ENCODE measurements at places on chromosomes 3 and 15. TPM values are rescaled to one million over a fixed set of nuclear protein-coding genes. Genes with fewer than 3 reads are reported as not detected.

Gene SH3GL3
- total RNA-seq = not detected

Gene CELSR3
- 9.6 TPM for total RNA-seq

DNA sequence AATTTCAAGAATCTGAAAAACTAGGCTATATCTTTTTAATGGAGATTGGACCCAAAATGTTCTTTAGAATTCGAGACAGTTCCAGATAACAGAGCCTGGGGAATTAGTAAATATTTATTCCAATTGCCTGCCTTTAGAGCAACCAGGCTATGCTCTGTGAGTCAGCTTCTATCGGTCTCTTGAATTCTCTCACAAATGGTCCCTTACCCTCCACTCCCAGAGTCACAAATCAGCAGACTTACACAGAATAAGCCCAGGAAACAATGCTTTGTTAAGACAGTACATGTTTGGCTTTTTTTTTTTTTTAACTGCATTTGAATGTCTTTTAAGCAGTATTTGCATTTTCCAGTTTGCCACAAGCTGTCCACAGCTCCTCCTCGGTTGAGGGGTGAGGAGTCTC is 460.7 kb upstream of the CBLB start:
- H3K4me1 ChIP-seq = peaks cover 20% of the 10 kb centered on the region
- DNase-seq = no peak
- H3K27ac ChIP-seq = no peak overlapping the region
- H3K36me3 ChIP-seq = no peaks in the 10 kb centered on the region
- no peak overlapping the region for H3K4me3 ChIP-seq

GRCh38 chr3:99325402-99325801 is 313.0 kb upstream of the COL8A1 start:
- peaks cover 51% of the 10 kb centered on the region for H3K4me1 ChIP-seq
- no peak for DNase-seq
- H3K4me3 ChIP-seq = no peak overlapping the region
- H3K27me3 ChIP-seq = no peaks in the 10 kb centered on the region

GRCh38 chr3:82496890-82497560 is 735.6 kb upstream of the GBE1 start:
- no peak overlapping the region for H3K4me3 ChIP-seq
- no peaks in the 10 kb centered on the region for H3K4me1 ChIP-seq
- peaks cover 5% of the 10 kb centered on the region for H3K27me3 ChIP-seq

DNA sequence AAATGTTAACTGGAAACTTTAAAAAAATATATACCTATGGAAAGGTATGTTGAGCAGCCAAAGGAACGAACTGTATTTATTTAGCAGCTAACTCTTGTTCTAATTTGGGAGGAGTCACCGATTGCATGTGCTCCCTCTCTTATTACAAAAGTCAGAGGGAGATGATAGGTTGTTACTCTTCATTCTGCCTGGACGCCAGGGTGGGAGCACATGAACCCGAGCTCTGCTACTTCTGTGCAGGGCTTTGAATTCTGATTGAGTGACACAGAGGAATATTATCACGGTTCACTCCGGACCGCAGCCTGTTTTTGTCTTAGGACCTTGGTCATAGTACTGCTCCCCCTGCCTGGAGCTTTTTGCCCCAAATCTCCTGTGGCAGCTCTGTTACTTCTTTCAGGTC is 36.9 kb upstream of the LRIG1 start:
- peaks cover 5% of the 10 kb centered on the region for H3K4me1 ChIP-seq
- H3K36me3 ChIP-seq = no peaks in the 10 kb centered on the region

DNA sequence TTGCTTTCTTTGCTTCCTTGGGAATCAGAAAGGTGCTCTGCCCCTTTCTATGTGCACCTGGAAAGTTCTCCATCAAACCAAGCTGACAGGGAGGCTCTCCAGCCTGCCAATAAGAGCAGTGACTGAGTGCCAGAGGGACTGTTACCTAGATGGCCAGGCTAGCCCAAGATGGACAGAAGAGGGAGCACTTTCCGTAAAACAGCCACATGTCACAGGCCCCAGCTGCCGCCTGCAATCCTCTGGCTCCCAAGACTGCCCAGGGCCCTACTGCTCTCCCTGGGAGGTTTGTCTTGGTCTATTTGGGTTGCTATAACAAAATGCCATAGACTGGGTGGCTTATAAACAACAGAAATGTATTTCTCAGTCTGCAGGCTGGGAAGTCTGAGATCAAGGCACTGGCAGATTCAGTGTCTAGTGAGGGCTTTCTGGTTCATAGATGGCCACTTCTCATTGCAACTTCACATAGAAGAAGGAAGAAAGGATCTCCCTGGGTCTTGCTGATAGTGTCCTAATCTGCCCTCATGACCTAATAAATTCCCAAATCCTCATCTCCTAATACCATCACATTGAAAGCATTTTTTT is 72.3 kb downstream of the TAMM41 start:
- H3K27me3 ChIP-seq = no peaks in the 10 kb centered on the region
- H3K27ac ChIP-seq = no peak overlapping the region
- H3K36me3 ChIP-seq = peaks cover under 1% of the 10 kb centered on the region
- H3K4me1 ChIP-seq = peaks cover 12% of the 10 kb centered on the region
- DNase-seq = no peak

GRCh38 chr3:14787630-14788029 is 31.1 kb upstream of the FGD5 start:
- H3K36me3 ChIP-seq = no peaks in the 10 kb centered on the region
- H3K4me3 ChIP-seq = no peak overlapping the region
- H3K27me3 ChIP-seq = peaks cover 55% of the 10 kb centered on the region
- no peaks in the 10 kb centered on the region for H3K4me1 ChIP-seq
- DNase-seq = peak; percentile 41

- H3K27me3 ChIP-seq = no peaks in the 10 kb centered on the region
- peaks cover 2% of the 10 kb centered on the region for H3K36me3 ChIP-seq
- H3K27ac ChIP-seq = no peak overlapping the region
- peaks cover 16% of the 10 kb centered on the region for H3K4me1 ChIP-seq
- DNase-seq = no peak
Observed at GRCh38 chr15:66862111-66862939, 160.3 kb downstream of the SMAD6 start.
